ENCODE measurements at places on chromosomes 7 and 10. TPM values are rescaled to one million over a fixed set of nuclear protein-coding genes. Genes with fewer than 3 reads are reported as not detected.

Gene TEX47
- total RNA-seq = not detected

Gene DPYSL4
- 2.8 TPM for total RNA-seq

Gene AGBL3
- 6.4 TPM for total RNA-seq

Gene ENTPD7
- total RNA-seq = 51.6 TPM

Gene ADRA2A
- total RNA-seq = 1.9 TPM

Gene TLX1
- total RNA-seq = 0.24 TPM

Gene CRHR2
- total RNA-seq = not detected

Gene BMPER
- 6.3 TPM for total RNA-seq

Gene COL13A1
- total RNA-seq = 4.5 TPM

Gene CPVL
- 26.2 TPM for total RNA-seq

Gene CALHM1
- total RNA-seq = not detected

Gene SLC29A3
- total RNA-seq = 8.4 TPM

Gene SORCS3
- total RNA-seq = 1.2 TPM

Gene SPDYE16
- total RNA-seq = 0.03 TPM

Gene NPFFR1
- not detected for total RNA-seq

DNA sequence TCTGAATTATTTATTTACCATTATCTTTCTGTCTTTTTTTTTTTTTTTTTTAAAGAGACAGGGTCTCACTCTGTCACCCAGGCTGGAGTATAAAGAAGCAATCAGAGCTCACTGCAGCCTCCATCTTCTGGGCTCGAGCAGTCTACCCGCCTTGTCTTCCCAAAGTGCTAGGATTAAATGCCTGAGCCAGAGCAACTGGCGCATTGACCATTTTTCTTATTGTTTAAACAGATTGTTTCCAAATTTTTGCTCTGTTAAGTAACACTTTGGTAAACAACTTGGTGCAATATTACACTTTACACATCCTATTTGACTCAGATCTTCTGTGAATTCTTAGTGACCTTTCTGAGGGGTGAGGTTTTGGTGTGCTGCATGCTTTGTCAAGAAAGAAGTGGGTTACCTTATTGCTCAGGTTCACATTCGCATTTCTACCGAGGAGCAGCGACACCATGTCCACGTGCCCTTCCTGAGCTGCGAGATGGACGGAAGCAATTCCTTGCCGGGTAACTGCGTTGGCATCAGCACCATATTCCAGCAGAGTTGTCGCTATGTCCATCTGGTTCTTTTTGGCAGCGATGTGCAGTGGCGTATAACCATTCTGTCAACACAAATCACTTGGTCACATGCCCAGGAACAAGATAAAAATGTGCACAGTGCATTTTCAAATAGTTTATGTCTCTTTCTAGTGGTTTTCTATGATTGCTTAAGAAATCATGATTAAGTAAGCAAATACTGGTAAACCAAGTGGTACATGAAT, 203.2 kb downstream of the ANK3 start:
- DNase-seq = no peak

DNA sequence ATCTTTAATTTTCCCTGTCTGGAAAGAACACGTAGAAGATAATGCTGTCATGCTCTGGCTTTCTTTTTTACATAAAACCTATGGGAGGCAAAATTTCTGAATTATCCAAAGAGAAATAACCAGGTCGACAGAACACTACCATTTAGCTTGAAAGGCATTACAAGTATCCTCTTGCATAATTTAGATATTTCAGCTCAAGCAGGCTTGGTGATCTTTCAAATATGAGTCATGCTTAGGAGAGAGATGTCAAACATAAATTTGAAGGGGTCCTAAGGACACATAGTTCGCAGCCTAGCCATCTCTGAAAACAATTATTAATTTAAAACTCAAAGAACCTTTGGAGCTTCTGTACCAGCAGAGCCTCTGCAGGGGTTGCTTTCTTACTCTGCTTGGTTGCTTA, 100.9 kb downstream of the FAS start:
- no peak for DNase-seq

- DNase-seq = no peak
These were observed 38.7 kb downstream of the PPIF start for GRCh38 chr10:79385804-79386531.

DNA sequence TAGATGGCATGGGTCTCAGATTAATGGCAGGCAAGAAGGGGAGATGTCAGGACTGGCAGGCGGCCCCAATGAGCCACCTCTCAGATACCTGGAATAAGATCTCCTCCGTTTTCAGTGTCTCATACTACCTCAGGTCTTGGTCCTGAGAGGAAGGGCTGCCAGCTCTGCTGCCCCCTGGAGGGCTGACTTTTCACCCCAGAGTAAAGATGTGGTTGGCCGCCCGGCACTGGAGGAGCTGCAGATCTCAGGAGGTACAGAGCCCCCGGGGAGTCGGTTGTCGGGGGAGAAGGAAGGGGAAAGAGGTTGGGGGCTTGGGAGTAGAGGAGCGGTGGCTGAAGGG, 642 bp upstream of the COL13A1 start:
- peak; percentile 80 for DNase-seq

DNA sequence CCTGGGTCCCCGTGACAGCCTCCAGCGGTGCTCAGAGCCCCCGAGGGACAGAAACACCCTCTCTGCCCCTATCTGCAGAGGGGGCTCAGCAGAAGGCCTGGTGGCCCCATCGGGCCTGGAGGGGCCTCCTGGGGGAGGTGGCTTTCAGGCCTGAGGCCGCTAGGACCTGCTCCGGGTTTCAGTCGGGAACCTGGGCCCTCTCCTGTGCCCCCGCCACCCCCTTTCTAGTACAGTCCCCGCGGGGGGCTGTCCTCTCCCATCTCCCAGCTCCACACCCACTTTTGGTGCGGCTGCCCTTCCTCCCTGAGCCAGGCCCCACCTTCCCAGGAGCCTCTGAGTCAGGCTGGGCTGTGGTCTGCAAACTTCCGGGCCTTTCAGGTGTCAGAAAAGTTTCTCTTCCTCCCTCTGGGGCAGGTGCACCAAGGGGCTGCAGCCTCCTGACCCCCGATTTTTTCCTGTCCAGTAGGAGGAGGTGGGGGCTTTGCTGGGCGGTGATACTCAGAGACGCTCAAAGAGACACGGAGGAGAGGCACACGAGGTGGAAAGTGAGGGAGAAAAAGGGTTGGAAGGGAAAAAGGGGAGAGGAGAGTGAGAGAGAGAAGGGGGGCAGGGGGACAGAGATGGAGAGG, 692 bp downstream of the CARD11 start:
- DNase-seq = peak; percentile 55

DNA sequence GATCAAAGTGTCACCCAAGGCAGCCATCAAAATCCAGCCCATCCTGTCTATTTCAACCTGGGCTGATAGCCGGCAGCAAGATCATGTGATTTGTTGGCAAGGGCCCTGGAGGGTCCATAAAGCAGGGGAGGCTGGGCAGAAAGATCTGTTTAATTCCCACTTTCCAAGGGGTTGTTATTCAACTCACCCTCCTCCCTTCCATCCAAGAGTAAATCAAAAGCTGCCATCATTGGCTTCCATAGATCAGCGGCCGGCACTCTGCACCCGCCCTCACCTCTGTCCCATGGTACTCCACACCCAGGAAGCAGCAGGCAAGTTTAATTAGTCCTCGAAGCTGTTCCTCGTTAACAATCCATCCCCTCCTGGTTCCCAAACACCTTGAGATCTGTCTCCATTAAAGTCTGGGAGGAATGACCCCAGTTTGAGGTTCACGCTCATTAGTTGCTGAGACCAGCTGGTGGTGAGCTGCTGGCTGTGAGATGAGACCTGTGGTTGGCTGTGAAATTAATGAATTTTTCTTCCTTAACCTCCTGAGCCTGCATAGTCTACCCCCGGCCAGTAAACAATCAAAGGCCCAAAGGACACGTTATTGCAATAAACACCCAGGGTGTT, 120.6 kb upstream of the CHST15 start:
- no peak for DNase-seq

- no peak for DNase-seq
These were observed 92.4 kb upstream of the CAV2 start for GRCh38 chr7:116407165-116407564.

GRCh38 chr7:83996879-83997278, 197.7 kb downstream of the SEMA3A start:
- no peak for DNase-seq

- DNase-seq = no peak
These were observed 11.6 kb upstream of the PALD1 start for GRCh38 chr10:70466951-70467350.

DNA sequence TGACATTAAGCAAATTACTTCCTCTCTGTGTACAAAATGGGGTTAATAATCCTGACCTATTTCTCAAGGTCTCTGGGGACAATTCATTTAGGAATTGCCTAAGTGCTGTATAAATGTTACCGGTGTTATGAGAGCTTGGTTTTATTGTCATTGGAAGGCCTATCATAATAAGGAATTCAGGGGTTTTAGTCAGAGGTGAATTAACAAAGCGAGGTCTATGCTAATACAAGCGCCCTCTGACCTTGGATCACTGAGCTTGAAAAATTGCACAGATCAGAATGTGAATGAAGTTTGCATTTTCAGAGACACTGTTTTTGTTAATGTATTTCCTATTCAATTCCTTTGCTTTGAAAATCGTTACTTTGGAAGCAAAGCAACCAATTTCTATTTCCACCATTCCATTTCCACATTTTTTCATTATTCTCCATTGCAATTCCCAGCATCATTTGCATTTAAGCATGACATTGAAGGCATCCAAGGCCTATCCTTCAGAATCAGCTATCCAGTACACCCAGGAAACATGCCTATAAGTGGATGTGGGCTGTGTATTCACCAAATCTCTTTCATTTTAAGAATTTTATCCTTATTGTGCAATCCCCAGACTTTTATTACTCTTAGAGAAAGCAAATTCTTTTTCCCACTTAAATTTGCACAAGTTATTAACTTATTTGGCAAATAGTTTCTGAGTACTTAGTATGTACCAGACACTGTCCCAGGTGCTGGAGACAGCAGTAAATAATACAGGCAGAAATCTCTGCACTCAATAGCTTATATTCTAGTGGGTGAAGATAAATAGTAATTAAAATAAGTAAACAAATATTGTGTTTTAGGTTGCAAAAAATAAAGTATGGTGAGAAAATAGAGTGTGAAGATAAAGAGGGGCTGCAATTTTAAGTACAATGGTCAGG, 133.1 kb downstream of the NRCAM start:
- DNase-seq = no peak

DNA sequence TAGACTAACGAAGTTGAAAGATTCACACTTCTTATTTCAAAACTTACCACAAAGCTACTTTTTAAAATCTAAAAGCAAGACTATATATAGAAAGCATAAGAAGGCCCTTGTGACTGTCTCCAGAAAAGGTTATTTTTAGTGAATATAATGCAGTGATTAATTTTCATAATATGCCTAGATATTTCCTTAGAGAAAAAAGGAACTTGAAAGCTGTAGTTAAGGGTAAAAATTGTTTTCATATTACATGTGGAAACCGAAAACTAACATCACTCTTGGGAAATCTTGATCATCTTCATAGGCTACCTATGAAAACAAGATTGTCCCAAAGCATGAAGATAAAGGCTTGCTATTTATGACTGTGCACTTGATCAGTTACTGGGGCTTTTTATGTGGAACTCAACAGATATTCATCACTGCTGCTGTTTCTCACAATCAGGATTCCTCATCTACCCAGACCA, 223.2 kb downstream of the SH2D4B start:
- DNase-seq = no peak

- DNase-seq = no peak
These were observed 97.9 kb downstream of the LHPP start for GRCh38 chr10:124559372-124560132.

- DNase-seq = no peak
These were observed 60.6 kb downstream of the PRTFDC1 start for GRCh38 chr10:24891823-24892222.

DNA sequence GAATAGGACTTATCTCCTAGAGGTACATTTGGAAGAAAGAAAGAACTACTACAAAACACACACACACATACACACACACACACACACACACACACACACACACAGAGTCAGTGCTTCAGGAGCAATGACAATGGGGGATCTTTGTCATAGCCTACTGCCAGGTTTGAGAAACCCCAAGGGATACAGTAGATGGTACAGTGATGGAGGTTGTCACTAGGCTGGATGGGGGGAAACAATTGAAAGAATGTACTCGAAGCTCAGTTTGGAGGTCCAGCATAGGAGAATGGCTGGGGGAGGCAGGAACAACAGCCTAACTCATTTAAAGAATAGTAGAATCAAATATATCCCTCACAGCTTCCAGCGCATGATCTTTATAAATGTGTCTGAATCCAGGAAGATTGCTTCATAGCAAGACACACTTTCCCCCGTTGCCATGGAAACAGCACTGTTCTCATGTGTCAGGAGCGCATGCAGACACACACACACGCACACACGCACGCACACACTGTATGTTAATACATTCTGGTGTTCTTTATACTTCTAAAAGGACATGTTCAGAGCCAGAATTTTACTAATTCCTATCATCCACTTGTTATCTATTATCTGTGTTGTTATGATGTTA, 32.6 kb upstream of the ZNRF2 start:
- DNase-seq = peak; percentile 31

DNA sequence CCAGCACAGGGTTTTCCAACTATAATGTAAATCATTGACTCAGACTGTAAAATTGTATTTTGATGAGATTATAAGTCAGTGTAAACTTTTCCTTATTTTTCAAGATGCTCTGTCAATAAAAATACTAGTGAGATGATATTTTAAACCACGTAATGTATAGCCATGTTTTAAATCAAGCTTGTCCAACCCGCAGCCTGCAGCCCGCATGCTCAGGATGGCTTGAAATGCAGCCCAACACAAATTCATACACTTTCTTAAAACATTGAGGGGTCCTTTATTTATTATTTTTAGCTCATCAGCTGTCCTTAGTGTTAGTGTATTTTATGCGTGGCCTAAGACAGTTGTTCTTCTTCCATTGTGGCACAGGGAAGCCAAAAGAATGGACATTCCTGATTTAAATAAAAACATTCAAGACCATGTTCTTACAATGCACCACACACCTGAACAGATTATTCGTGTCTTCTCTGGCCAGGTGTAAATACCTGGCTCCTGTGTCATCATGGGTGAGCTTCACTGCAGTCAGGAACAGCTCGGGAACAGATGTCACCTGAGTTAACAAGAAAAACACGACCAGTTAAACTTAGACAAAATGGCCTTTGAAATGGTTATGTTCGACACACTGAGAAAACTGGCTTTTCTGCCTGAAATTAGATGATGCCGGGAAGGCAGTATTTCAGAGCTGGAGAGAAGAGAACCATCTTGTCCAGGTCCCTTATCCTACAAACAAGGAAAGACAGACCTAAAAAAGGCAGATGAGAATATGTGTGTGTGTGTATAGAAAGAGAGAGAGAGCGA, 5.9 kb downstream of the PITRM1 start:
- no peak for DNase-seq

DNA sequence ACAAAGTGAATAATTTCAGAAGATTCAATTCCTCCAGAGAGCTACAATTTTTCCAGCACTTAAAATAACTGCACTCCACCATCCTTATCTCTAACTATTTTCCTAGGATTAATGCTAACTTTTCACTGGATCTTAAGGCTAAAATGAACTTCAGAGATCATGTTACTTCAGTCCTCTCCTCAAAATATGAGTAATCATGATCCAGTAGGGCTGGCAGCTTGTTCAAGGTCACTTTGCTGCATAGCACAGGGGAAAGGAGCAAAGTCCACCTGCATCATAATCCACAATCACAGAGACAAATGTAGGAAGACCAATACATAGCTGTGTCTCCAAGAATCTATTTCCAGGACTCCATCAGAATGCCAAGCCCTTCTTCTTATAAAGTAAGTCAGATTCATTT, 150.3 kb downstream of the LRRTM3 start:
- peak; percentile 39 for DNase-seq

GRCh38 chr10:70576803-70577517, 25.6 kb downstream of the PRF1 start:
- no peak for DNase-seq

- DNase-seq = no peak
These were observed 456.8 kb upstream of the NRP1 start for GRCh38 chr10:33791272-33791660.

- DNase-seq = no peak
These were observed 148.4 kb downstream of the TCERG1L start for GRCh38 chr10:131162866-131163843.
